Stimulated activated CD8-positive, alpha-beta memory T cell treated with anti-CD3 and anti-CD28 coated beads, Interleukin-2, amount 100 ng/mL, for 1 hour (primary cell): ENCODE measurements at places on chromosomes 4 and X.

GRCh38 chr4:32133734-32134133 is 1413.6 kb downstream of the PCDH7 start:
- DNase-seq, result no peak

- DNase-seq, result no peak
Measured at GRCh38 chr4:93671093-93671492, 157.5 kb upstream of the ATOH1 start.

- no peak for DNase-seq
Measured at GRCh38 chrX:153948847-153949805, 4.7 kb upstream of the RENBP start.

GRCh38 chr4:45353161-45353560 is 626.8 kb upstream of the GNPDA2 start:
- DNase-seq, result no peak

- DNase-seq, result no peak
Measured at GRCh38 chrX:153440556-153441135, 5.2 kb downstream of the TREX2 start.

DNA sequence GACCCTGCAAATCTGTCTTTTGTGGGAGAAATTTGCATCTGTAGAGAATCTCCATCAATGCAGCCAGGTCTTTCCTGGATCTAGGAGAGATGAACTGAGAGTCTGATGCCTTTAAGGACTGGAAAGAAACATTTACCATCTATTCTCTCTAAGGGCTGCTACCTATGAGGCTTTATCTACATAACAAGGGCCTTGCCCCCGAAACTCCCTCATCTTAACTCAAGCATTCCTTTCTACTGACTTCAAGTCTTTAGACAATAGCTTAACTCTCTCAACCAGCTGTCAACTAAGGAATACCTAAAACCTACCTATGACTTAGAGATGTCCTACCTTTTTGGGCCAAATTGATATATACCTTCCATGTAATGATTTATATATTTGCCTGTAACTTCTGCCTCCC is 32.1 kb downstream of the MAGEB17 start:
- DNase-seq, result no peak

- DNase-seq, result no peak
Measured at GRCh38 chr4:38976308-38976707, 55.9 kb downstream of the TMEM156 start.

- no peak for DNase-seq
Measured at GRCh38 chr4:92101737-92102172, 202.0 kb upstream of the GRID2 start.

GRCh38 chr4:111847296-111848008 is 297.8 kb upstream of the FAM241A start:
- no peak for DNase-seq

DNA sequence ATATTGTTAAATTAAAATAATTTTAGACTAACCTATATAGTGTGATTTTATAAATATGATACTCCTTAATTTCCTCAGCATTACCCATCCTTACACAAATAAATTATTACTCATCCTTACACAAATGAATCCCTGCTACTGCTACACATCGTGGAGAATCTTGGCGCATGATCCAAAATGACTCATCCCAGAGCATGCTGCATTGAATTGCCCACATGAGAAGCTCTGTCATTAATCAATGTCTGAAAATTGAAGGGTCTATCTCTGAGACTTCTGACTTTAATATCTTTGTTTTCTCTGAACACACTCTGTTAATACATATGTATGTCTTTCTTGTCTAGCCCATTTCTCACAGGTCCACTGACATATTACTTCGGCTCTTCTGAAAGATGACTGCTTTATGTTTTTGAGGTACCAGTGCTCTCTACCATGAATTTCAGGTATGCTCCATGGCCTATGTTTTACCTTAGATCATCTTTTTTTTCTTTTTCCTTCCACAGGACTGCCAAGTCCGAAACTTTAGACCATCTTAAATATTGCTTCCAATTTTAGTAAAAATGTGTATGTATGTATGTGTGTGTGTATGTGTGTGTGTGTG is 15.7 kb upstream of the DUSP21 start:
- DNase-seq, result no peak

GRCh38 chr4:98639523-98639922 is 18.9 kb downstream of the TSPAN5 start:
- no peak for DNase-seq
